ENCODE measurements at places on chromosomes 11 and 22.

- no peak for DNase-seq
Measured at GRCh38 chr11:31782257-31782656, 28.9 kb downstream of the PAX6 start.

- DNase-seq, result no peak
Measured at GRCh38 chr11:103602840-103603239, 433.6 kb upstream of the DDI1 start.

GRCh38 chr11:626475-627307, at the start of gene SCT:
SCT (minus strand) TSS chr11:627181; CDS start chr11:627143, 38 bp downstream.
- DNase-seq, result no peak

DNA sequence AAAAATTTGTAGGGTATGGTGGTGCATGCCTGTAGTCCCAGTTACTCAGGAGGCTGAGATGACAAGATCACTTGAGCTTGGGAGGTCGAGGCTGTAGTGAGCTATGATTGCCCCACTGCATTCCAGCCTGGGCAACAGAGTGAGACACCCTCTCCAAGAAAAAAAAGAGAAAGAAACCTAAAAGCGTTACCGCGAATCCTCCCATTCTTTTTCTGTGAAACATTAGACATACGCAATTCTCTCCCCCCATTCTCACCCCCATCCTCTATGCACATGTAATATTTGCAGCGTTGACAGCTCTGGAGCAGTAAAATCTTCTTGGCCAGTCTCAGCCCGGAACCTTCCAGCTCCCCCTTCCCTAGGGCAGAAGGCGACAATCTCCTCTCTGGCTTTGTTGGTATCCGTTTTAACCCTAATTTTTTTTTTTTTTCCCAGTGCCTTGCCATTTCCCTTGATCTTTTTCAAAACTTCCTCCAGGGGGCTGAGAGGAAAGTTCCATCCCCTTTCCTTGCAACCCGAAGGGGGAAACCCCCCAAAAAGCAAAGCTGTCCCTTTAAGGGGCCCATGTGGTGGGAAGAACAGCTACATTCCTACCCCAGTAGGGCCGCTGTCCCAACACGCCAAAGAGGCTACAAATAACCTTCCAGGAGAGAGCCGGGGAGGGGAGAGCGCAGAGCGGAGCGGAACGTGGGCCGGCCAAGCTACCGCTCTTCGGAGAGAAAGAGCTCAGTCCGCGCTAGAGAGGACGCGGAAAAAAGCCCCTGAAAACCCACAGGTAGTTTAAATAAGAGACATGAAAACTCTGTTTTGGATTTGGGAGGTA, 1.9 kb downstream of the LRP4 start:
- DNase-seq, result peak; percentile 31

GRCh38 chr11:9146477-9146876, 55.1 kb upstream of the SCUBE2 start:
- DNase-seq, result no peak

GRCh38 chr11:62137881-62138629, 14.2 kb downstream of the INCENP start:
- DNase-seq, result no peak

DNA sequence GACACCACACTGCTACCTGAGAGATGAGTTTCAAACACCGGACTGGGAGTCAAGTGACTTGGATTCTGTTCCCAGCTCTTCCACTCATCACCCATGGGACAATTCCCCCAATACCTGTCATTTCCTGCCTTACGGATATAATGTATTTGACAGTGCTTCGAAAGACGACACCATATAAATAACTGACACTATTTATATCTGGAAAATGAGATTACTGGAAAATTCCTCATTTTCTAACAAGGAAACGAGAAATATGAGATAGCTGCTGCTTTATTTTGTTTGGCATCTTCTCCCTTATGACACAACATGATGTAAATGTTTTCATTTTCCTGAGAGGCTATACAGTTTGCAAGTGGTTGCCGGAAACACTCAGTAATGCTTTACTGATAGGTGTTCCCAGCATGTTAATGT, 8.6 kb downstream of the HSCB start:
- no peak for DNase-seq

GRCh38 chr11:45974806-45975205, 52.4 kb downstream of the LARGE2 start:
- no peak for DNase-seq

Measured in CD4-positive, alpha-beta T cell treated with Interferon alpha-2 for 1 hour (primary cell).